ENCODE measurements at places on chromosomes 6 and 20.
A peak's percentile ranks its signal among the peaks of the same experiment; 100 is the strongest.

- DNase-seq = peak; percentile 10
Measured at GRCh38 chr6:138250513-138251247, 32.4 kb upstream of the PBOV1 start.

DNA sequence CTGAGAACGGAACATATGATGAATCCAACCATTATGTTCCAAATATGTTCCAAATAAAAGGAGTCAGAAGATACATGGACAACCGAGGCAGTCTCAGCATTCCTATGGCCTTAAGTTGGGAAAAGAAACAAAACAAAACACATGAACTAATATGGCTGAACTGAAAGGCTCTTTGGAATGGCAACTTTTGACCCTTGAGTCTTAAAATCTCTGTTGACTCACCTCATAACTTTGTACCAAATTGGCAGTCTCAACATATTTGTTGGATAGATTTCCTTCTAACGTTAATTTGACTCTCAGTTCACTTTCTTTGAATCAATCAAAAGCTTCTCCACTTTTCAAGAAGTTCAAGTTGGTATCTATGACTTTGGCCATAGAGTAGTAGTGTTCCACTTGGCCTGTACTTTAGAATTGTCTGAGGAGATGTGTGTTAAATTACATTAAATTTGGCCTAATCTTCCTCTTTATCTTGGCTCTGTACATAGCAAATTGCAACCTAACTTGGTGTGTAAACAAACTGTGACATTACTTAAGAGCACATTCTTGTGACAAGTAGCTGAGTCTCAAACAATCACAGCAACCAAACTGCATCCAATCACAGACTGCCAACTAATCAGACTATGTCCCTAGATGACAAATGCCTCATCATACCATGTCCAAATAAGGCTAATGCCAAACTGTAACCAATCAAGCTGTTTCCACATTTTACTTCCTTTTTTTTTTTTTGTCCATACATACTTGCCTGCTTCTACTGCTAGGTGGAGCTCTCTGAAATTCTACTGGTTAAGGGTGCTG lies 208.8 kb downstream of the BMP2 start:
- no peak for DNase-seq

DNA sequence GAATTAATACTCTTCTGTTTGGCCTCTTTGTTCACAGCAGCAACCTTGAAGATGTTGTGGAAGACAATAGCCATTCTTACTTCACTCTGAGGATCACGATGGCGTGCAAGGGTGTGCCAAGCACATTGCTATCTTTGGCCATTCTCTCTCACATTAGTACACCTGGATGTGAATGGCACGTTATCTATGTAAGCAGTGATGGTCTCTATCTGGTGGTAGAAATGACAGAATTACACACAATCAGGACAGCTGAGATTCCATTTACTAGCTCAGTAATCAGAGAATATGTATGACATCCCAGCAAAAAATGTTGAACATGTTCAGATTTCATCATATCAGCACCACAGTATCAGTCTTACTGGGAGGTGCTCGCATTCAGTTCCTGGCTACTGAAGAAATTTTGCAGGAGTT lies 116.2 kb downstream of the LCA5 start:
- DNase-seq = no peak

- DNase-seq = no peak
Measured at GRCh38 chr6:169189182-169189581, 64.5 kb downstream of the THBS2 start.

GRCh38 chr6:95099410-95099809 lies 477.9 kb upstream of the MANEA start:
- DNase-seq = no peak

DNA sequence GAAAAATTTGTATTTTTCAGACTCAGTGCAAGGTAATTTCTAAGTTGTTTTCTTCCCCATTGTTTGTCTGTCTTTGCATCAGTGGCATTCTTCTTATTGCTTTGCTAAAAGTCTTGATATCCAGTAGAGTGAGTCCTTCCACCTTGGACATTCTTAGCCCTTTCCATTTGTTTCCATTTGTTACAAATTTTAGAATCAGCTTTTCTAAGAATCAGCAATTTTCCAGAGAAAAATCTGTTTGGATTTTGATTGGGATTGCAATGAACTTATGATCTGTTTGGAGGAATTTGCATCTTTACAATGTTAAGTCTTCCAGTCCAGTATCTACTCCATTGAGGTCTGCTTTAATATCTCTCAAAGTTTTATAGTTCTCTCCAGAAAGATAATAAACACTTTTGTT lies 36.4 kb downstream of the LRRN4 start:
- DNase-seq = no peak

DNA sequence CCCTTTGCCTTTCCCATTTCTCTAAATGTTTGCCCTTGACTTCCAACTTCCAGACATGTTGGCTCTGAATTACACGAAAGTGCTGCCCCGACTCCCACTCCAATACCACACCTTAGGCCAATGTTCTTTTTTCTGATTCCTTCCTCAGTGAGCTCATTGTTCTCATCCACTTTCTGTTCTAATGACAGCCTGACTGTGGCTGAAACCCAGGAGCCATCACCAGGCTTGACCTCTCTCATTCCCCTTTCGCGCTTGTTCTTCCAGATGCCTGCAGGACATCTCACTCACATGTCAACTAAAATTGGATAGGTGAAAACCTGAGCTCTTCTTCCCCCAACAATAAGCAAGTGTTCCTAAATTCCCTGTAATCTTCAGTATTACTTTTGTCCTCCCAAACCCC lies 40.4 kb downstream of the PTPRK start:
- DNase-seq = no peak

DNA sequence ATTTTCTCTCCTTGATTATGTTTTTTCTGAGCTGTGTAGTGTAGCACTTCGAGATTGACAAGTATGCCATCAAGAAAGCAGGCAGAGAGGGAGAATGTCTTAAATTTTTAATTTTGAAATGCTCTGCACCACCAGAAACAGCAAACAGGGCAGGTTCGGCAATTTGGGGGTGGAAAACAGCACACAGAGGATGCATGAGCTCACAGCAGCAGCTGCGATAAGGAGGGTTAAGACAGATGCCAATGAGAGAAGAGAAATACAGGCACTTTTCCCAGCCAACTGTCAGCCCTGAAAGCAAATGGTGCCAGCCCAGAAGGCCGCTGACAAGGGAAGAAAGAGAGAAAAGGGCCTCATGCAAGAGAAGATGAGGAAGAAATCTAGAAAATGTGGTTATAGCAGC lies 15.1 kb upstream of the SNRPB2 start:
- no peak for DNase-seq

DNA sequence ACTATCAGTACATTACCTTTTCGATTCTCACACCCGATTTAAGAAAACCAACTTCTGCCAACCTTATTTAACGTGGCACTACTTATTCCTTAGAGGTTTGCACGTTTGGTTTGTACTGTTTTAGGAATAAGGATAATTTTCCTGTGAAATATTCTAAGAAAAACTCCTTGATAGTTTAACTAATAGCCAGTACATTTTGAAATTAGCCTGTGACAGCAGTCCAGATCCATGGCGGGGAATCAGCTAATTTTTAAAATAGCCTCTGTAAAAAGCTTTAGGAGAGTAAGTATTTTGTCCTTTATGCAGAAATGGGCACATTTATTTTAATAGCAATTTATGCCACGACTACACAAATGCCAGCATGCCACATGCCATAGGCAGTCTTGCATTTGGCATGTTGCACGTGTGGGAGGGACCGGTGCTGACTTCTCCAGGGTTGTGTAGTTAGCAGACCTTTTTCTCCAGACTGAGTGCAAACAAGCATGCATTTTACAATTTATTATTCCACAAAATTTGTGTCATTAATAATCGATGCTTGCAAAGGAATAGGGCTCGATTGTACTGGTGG lies 6.2 kb downstream of the FOXC1 start:
- no peak for DNase-seq

- no peak for DNase-seq
Measured at GRCh38 chr6:75852721-75853120, 103.7 kb downstream of the MYO6 start.

- DNase-seq = no peak
Measured at GRCh38 chr6:118485601-118486550, 62.2 kb upstream of the PLN start.
